ENCODE measurements at places on chromosomes 1 and 21.

DNA sequence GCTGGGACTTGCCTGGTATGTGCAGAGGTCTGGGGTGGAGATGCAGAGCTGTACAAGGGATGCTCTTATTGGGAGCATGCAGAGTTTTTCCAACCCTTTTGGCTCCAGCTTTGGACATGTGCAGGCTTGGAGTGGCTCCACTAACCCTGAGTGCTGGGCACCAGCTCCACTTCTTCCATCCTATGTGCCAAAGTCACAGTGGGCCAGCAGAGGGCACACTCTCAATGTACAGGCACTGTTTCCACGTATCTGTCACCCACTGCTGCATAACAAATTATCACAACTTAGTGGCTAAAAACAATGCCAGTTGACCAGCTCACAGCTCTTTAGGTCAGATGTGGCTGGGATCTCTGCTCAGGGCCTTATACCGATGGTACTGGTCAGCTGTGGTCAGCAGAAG is 631.8 kb downstream of the AJAP1 start:
- no peak for DNase-seq

DNA sequence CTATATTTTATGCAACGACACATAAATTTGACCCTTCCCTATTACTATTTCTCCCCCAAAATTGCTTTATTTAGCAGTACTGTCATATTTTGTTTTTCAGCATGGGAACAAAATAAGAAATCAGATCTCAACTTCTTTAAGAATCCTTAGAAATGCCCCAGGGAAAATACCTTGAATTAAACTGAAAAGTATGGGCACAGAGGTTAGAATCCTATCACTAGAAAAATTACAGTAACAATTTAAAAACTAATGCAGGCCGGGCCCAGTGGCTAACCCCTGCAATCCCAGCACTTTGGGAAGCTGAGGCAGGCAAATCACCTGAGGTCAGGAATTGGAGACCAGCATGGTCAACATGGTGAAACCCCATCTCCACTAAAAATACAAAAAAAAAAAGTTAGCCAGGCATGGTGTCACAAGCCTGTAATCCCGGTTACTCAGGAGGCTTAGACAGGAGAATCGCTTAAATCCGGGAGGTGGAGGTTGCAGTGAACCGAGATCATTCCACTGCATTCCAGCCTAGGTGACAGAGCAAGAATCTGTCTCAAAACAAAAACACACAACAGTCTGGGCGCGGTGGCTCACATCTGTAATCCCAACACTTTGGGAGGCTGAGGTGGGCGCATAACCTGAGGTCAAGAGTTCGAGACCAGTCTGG is 51.4 kb downstream of the GNB1 start:
- no peak for DNase-seq

- DNase-seq, result no peak
Measured at GRCh38 chr1:6082430-6082971, 36.8 kb downstream of the KCNAB2 start.

- DNase-seq, result peak; percentile 82
Measured at GRCh38 chr21:26405735-26406361, 167.2 kb downstream of the CYYR1 start.

DNA sequence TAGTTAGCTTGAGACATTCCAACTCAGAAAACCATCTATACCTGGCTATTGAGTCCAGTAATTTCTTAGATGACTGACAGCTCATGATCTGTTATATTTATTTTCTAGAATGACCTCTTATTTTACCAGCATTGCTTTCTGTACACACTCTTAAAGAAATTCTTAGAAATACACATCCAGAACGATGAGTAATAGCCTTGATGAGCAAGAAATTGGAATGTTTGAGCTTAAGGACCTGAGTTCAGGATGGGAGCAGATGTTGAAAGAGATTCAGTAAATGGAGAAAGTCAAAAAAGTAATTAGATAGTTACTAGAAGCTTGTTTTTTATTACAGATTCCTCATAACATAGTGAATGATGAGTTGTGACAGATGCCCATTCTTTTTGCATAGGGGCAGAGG is 11.7 kb downstream of the PYHIN1 start:
- no peak for DNase-seq

DNA sequence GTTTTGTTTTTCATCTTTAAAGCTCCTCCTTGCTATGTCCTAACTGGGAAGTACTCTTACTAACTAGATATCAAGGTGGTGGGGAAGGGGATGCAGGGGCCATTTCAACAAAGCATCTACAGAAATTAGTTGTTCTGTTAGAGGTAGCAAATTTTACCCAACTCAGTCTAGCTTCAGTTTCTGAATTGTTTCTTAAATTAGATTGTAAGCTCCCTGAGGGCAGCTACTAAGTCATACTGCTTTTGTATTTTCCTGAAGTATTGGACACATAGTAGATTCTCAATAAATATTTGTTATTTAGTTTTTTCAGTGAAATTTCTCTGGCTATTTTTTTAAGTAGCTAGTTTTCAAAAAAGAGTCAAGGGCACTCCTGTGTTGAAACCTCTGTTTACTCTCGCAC is 1.8 kb downstream of the UBAP2L start:
- DNase-seq, result no peak

Measured in myocyte (in vitro differentiated cells).